ENCODE measurements at places on chromosomes 7 and 10.

DNA sequence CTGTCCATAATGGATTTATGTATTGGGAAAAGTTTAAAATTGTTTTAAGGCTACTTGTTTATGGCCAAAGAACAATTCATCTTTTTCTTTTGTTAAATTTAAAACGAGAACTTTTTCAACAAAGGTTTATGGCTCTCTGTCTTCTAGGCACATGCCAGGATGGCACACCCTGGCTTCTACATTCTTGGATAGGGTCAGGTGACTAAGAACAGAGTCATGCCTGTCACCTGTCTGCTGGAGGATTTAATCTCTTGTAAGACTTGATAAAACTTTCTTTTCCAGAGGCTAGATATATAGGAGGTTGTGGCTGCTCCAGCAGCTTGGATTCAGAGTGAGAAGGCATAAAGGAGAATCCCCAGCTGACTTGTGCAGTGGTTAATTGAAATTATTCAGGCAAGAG lies 915.4 kb downstream of the GATA3 start:
- no peak for DNase-seq

DNA sequence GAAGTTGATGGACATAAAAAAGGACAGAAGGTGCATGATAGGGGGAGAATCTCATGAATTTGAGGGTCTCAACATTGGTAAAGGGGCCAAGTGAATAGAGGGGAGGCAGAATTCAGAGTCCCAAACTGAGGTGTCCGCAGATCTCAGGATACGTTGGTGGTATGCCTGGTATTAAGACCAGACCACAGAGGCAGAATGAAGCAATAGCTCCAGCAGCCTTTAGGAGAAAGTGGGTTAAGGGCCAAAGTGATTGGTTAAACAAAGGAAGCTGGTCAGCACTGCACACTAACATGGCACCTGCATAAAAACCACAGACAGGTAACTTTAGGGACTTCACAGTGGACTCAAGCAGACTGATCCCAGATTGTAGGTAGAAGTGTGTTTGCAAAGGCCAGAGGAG lies 37.5 kb downstream of the MEST start:
- DNase-seq = no peak

GRCh38 chr10:94738588-94738987 lies 23.9 kb upstream of the CYP2C19 start:
- no peak for DNase-seq

- DNase-seq = peak; percentile 94
Observed at GRCh38 chr7:47536661-47537611, 45.0 kb downstream of the TNS3 start.

- DNase-seq = no peak
Observed at GRCh38 chr10:29671228-29671780, 36.5 kb upstream of the SVIL start.

- DNase-seq = peak; percentile 83
Observed at GRCh38 chr10:100562008-100562672, 26.4 kb downstream of the HIF1AN start.

DNA sequence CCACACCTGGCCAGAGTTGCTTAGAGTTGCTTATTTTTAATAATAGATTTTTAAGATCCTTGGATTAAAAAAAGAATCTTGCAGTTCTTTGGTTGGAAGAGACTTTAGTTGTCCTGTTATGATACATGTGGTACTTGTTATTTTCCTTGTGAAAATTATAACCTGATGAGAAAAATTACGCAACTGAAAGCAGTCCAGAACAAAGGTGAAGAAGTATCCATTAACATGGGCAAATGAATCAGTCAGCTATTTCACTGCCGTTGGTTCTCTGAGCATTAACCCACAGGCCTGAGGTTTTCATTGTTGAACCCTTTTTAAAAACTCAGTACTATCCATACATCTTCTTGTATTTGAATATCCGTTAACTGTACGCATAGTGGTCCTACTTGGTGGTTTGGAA lies 68.2 kb downstream of the GALNT11 start:
- DNase-seq = no peak

GRCh38 chr7:34931739-34932138 lies 105.5 kb downstream of the DPY19L1 start:
- DNase-seq = no peak

DNA sequence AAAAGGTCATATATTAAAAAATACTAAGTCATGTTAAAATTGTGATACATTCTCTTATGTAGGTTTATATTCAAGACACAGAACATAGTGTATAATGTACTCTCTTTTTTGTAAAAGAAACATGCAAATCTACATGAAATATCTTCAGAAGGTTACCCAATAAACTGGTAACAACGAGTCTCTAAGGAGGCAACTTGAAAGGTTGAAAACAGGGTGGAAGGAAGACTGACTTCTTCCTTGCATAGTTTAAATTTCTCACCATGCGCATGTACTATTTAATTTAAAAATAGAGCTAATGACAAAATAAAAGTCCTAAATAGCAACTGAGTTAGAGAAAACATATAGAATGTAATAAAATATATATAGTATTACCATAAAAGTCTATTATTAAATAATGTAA lies 132.5 kb downstream of the NT5C2 start:
- no peak for DNase-seq

DNA sequence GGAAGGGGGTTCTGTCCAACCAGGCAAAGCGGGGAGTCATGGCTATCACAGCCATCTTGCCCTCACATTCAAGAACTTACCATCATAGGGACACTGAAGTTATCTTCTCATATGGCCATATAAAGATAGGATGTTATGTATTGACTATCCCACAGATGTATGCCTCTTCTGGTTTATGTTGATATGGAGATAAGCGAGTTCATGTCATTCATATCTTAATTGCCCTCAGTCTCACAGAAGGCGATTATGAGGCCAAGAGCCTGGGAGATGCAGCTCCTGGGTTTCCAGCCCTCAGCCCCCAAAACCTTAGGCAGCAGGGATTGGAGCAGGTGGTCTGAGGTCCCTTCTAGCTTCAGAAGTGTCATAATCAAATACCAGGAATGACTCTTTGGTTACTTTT lies 8.5 kb upstream of the ANKRD61 start:
- DNase-seq = no peak

DNA sequence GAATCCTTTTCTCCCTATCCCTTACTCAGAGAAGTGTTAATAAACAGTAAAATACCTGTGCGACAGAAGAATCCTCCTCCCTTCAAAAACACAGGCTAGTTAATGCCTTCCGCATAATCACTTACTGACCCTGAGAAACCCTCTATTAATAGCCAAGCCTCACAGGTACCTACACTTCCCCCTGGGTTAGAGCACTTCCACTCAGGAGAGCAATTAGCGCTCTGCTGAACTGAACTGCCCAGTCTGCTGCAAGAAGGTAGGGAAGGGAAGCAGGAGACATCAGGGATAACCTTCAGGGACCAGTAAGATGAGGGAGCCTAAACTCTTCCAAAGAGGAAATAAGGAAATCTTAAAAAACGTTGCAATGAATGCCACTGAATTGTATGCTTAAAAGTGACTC lies 39.6 kb downstream of the KIAA1549 start:
- DNase-seq = no peak

DNA sequence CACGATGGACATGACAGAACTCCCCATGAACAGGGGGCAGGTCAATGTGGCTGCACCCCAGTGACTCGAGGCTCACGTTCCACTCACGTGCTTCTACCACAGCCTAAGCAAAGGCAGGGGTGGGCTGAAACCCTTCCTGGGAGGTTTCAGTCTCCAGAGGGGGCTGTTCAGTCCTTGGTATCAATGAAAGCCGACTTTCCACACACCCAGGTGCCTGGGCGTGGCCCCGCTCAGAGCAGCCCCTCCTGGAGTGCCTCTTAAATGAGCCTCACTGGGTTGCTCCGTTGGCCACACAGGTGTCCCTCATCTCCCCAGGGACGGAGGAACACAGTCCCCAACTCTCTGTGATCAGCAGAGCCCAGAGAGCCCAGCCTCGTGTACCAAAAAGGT lies 90.5 kb upstream of the PDGFA start:
- DNase-seq = no peak

DNA sequence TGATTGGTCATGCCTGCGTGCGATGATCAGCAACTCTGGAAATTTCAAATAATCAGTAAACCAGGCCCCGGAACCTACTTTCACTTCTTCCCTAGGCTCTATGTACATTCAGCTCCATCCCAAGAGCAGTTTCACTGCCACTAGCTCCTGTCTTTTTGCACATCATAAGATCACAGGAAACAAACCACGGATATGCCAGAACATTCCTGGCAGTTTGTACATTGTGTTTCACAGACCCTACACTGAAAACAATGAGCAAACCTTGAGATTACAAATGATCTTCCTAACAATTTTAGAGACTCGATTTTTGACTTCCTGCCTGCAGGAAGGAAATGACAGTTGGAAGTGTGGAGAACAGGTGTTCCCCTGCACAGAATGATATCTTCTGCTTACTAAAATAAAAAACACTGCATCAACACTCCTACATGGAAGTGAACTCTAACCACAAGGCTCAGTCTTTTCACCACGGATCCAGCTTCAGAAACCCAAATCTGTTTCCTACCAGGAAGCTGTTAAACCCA lies 7.6 kb upstream of the TMEM236 start:
- no peak for DNase-seq

- no peak for DNase-seq
Observed at GRCh38 chr7:98641646-98642500, 24.8 kb downstream of the NPTX2 start.

DNA sequence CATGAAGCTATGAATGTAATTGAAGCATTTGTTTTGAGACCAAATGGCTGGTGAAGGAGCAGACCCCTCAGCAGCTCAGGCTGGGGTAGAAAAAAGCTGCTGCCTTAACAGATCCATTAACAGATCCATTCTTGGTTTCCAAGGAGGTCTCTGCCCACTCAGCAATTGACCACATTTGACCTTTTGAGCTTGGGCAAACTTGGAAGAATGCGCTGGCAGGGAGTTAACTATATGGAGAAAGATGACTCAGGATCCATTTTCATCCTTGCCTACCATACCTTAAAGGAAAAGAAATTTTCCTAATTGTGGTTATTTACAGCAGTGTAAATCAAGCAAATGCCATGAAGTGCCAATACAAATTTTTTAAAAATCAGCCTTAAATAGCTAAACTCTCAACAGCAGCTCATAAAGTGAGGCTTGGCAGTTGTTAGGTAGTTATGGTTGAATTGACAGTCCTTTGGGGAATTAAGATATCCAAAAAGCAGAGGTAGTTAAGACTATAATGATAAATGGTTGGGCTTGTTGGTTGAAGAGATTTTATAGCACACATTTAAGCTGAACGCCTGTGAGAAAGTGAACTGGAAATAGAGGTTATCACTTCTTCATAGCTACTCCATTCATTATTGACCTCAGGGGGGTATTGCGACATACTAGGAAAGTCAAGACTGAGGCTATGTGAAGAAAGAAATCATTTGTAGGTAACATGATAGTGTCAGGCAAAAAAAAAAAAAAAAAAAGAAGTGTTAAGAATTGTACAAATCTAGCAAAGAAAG lies 83.9 kb downstream of the MKX start:
- DNase-seq = no peak

- DNase-seq = no peak
Observed at GRCh38 chr7:4675771-4676367, 6.2 kb upstream of the FOXK1 start.

GRCh38 chr10:69883310-69884023 lies 81.8 kb downstream of the COL13A1 start:
- DNase-seq = no peak

- DNase-seq = no peak
Observed at GRCh38 chr7:102426268-102427018, 6.9 kb upstream of the ORAI2 start.

DNA sequence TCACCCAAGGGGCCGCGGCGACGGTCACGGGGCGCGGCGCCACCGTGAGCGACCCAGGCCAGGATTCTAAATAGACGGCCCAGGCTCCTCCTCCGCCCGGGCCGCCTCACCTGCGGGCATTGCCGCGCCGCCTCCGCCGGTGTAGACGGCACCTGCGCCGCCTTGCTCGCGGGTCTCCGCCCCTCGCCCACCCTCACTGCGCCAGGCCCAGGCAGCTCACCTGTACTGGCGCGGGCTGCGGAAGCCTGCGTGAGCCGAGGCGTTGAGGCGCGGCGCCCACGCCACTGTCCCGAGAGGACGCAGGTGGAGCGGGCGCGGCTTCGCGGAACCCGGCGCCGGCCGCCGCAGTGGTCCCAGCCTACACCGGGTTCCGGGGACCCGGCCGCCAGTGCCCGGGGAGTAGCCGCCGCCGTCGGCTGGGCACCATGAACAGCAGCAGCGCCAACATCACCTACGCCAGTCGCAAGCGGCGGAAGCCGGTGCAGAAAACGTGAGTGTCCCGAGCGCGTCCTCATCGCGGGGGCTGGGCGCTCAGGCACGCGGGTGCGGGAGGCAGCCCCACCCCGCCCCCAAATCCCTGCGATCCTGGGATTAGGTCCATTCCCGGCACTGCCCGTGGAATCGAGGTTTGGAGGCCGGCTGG lies 509 bp downstream of the AHR start:
- peak; percentile 63 for DNase-seq

GRCh38 chr10:128804411-128804810 lies 662.6 kb upstream of the MGMT start:
- DNase-seq = no peak

DNA sequence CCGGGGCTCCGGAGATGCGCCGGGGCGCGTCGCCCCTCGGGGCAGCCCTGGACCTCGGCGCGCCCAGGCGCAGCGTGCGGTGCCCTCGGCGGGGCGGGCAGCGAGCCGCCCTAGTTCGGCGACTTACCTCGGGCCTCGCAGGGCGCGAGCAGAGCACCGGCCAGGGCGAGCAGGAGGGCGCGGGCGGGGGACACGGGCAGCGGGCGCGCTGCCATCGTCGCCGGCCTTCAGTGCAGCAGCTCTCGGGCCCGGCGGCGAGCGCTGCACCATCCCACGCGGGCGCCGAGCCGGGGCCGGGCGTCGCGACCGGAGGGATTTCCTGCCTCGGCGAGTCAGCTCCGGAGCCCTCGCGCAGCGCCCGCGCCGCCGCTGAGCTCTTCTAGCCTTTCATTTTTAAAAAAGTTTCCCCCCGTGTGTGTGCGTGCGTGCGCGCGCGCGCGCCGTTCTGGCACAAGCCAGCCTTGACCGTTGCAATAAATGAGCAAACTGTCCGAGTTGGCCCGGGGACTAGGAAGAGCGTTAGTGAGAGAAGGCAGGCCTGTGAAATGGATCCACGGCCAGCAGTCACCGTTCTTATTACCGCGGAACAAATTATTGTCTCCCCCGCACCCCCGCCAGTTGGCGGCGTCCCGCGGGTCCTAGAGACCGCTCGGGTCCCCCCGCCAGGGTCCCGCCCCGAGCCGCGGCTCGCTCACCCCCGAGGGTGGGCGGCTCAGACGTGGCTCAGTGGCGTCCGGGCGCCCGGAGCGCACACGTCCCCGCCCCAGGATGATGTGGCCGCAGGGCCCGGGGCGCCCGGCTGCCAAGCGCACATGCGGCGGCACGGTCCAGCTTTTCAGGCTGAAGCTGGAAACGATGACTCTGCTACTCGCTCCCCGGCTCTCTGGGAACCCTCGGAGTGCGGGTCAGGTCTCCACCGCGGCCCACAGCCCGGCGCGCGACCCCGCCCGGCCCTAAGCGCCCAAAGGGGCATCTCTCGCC lies at the start of gene ADAM12:
TSS of gene ADAM12 (minus strand) at position 547 of the 981 bp plus-strand sequence. CDS start at position 215, 332 bp downstream.
- peak; percentile 78 for DNase-seq

- no peak for DNase-seq
Observed at GRCh38 chr10:102222797-102223196, 3.3 kb upstream of the ELOVL3 start.

- DNase-seq = no peak
Observed at GRCh38 chr7:157270060-157270444, 66.8 kb upstream of the DNAJB6 start.

All from AG20443 (cell line).